ENCODE measurements at places on chromosomes 7 and 10.

- DNase-seq = no peak
Observed at GRCh38 chr10:124731551-124731950, 12.6 kb downstream of the FAM53B start.

GRCh38 chr7:138358850-138359341 lies 101.2 kb upstream of the TRIM24 start:
- DNase-seq = peak; percentile 0

- DNase-seq = no peak
Observed at GRCh38 chr7:142508251-142508650, 241.0 kb upstream of the PRSS1 start.

GRCh38 chr10:131081376-131081775 lies 230.1 kb downstream of the TCERG1L start:
- no peak for DNase-seq

DNA sequence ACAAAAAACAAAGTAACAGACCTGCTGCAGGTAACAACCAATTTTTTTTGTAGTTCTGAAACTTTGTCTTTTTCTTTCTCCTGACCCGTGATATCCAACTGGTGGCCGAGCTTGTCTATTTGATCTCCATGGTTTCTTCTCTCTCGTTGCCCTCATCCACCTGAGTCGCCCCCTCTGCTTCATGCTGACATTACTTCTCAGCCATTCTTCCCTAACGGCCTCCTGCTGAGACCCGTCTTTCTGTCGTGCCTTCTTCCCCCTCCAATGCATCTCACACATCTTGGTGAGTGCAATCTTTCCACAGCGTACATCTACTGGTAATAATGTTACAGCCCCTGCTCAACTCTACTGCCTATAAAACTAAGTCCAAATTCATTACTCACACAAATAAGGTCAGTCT lies 352.9 kb downstream of the RNLS start:
- DNase-seq = no peak

DNA sequence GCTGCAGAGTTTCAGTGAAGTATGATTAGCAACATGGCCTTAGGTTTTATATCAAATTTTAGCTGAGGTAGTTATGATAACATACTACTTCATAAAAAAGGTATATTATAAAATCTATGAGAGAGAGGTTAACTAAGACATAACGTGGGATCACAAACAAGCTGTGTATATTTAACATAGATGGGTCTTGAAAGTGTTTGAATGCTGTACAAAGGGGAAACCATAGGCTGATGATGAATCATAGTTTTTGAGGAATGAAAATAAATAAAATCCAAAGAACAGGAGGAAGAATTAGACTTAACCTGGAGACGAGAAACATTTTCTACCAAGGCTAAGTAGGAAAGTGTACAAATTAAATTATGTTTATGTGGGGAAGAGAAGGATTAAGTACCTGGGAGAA lies 119.0 kb downstream of the GNAI1 start:
- peak; percentile 41 for DNase-seq

- peak; percentile 28 for DNase-seq
Observed at GRCh38 chr7:129295015-129295423, 70.2 kb downstream of the AHCYL2 start.

GRCh38 chr7:129968592-129969383 lies 16.0 kb upstream of the UBE2H start:
- DNase-seq = no peak

DNA sequence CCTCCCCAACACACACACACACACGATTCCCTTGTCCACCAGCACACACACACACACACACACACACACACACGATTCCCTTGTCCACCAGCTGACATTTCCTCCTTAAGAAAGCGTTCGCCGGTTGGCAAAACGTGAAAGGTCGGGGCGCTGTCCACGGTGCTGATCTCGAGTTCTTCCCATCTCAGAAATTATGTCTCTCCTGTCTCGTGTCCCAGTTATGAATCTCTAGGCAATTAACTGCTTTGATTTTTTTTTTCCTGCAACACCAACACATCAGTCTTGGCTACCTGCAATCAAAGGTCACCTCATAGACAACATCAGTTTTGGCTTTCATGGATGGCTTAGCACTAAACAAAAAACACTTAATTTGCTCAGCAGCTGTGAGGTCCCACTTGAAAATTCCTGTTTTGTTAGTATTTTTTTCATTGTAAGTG lies 1.9 kb downstream of the INA start:
- peak; percentile 54 for DNase-seq

DNA sequence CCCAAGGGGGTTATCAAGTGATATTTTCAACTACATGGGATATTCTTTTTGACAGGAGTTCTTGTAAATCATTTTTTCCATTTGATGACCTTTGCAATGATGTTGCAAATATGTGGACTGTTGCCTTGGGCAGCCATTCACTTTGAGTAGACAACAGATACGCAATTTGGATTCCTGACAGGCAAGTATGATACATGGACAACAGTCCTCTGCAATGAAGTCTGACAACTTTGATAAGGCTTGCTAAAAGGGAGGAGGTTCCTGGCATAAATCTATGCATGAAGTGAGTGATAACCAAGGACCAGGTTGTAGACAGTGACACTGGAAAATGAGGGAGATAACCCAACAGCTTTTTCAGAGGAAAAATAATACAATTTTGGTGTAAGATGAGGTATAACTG lies 17.7 kb downstream of the LRRD1 start:
- no peak for DNase-seq

- no peak for DNase-seq
Observed at GRCh38 chr10:132132421-132132841, 54.3 kb upstream of the DPYSL4 start.

DNA sequence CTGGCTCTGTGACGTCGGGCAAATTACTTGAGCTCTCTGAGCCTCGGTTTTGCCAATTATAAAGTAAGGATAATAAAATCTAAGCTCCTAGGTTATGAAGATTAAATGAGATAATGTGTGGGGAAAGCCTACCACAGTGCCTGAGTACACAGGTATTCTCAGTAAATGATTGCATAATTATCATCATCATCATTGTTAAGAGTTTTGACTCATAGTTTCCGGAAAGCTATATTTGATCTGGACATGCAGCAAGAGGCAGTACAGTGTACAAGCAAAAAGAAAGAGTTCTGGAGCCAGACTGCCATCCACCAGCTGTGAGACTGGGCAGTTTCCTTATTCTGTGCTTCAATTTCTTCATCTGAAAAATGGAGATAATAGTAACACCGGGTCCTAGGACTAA lies 155.6 kb upstream of the YAE1 start:
- DNase-seq = no peak

GRCh38 chr7:54722026-54722425 lies 37.0 kb downstream of the SEC61G start:
- DNase-seq = no peak

DNA sequence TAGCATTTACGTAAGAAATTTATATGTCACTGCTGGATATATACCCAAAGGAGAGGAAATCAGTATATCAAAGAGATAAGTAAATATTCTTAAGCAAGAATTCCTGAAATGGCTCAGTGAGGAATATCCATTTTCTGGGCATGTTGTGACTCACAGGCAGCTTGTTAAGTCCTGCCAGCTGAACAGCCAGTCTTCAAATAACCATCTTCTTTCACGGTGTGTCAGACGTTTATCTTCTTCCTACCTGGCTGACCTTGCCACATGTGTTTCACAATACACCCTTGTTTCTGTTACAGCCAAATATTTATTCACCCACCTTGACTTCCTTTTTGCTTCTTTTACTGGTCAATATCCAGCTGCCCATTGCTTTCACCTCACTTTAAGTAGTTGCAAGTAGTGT lies 648.1 kb downstream of the ANKRD7 start:
- no peak for DNase-seq

DNA sequence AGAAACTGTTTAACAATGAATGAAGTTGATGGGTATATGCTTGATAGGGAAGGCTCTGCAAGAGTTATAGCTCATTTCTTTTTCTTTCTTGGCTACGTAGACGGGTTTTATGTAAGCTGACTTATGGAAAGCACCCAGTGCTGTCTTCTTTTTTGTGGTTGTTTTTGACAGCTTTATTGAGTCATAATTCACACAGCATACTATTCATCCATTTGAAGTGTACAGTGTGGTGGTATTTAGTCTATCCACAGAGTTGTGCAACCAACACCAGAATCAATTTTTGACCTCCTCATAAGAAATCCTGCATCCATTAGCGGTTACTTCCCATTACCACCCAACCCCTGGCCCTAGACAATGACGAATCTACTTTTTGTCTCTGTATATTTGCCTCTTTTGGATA lies 240.6 kb upstream of the KIAA1217 start:
- DNase-seq = no peak

DNA sequence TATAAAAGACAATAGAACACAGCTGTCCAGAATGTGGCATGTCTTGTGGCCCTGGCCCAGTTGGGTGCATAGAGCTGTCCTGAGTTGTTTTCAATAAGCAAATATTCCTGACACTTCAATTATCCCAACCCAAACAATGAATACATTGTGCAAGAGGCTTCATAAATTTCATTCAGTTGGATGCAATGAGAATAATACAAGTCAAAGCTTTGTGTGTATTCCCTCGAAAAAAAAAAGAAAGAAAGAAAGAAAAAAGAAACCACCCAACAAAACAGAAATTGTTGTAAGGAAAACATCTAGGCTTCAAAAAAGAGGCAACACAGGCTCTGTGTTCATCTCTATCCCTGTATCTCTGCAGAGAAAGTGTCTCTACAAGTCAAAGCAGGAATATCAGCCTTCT lies 138.7 kb upstream of the ADO start:
- DNase-seq = no peak

DNA sequence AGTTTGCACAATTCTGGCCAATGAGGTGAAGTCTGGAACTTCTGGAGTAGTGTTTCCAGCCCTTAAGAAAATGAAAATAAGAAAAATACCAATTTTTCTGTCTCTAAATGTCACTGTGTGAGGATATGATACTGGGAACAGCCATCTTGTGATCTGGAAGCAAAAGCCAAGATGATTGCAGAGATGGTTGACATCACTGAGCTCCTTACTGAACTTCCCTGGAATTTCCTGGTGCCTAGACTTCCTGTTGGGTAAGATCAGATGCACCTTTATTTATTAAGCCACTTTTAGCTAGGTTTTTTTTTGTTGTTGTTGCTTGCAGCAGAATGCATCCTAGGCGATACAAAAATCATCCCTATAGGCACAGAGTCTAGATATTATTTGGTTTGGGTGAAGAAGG lies 27.3 kb upstream of the INHBA start:
- peak; percentile 39 for DNase-seq

DNA sequence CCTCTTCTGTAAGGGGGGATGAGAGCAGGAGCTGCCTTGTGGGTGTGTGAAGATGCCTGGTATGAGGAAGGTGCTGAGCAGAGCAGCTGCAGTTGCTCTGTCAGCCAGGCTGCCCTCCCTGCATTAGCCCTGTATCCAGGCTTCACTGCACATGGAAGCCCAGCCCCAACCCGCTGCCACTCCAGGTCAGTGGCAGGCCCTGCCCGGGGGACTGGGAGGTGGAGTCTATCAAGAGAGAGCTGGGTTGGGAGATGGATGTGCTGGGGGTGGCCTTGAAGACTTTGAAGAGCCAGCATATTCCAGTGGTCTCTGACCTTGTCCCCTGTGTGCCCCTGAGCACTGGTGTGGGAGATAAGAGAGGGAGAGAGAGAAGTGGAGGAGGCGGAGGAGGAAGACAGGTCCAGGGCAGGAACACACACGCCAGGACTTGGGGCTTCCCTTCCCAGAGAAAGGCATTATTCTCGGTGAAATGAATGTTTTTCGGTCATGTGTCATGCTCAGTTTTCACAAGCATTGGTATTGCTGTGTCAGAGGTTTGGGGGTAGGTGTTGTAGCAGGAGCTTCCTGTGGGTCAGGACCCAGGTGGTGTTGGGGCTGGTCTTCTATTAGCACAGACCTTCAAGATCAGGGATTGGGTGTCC lies 2.6 kb downstream of the PPIF start:
- no peak for DNase-seq

GRCh38 chr7:39950473-39951225 lies 593 bp downstream of the CDK13 start:
- peak; percentile 61 for DNase-seq

DNA sequence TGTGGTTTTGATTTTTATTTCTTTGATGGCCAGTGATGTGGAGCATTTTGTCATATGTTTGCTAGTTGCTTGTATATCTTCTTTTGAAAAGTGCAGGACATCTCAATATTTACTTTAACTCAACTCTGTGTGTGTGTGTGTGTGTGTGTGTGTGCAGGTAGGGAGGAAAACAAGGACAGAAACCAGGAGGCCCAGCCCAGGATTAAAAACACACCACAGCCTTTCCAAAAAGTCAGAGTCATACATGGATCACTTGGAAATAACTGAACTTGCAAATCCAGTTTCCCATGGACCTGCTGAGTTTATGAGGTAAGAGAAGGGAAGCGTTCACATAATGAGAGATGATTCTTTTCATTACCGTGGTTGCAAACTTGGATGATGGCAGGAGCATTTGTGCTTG lies 189.9 kb upstream of the LYZL1 start:
- no peak for DNase-seq

DNA sequence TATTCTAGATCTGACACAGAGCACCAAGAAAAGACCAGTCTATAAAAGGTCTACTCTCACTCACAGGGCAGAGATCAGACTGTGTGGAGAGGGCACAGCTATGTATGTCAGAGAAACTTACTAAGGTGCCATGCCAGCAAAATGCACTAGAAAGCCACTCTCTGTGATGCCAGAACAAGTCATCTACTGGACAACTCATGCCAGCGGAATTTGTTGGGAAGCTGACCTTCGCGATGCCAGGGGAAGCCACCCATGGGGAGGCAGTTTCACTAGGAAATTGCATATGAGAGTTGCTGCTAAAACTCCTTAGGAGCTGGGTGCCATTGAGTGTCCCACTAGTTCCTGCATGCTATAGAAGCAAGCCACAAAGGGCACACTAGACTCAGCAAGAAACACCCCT lies 58.5 kb downstream of the MICU1 start:
- peak; percentile 59 for DNase-seq

DNA sequence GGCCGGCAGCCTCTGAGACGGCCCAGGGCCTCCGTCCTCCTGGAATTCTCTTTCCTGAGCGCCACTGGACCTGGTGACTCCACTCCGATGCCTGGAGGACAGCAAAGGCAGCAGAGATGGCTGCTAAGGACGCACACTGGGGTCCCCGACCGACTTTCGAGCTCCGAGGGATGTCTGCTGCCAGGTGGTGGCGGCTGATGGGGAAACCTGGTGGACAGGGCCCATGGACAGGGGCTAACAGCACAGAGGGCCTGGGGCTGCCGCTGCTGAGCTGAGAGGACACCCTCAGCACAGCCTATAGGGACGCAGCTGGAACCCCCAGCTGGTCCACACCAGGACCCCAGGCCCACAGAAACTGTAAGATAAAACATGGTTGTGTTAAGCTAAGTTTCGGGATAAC lies 366.3 kb downstream of the DNAJB6 start:
- no peak for DNase-seq

GRCh38 chr7:116851671-116852070 lies 10.7 kb upstream of the CAPZA2 start:
- DNase-seq = no peak

DNA sequence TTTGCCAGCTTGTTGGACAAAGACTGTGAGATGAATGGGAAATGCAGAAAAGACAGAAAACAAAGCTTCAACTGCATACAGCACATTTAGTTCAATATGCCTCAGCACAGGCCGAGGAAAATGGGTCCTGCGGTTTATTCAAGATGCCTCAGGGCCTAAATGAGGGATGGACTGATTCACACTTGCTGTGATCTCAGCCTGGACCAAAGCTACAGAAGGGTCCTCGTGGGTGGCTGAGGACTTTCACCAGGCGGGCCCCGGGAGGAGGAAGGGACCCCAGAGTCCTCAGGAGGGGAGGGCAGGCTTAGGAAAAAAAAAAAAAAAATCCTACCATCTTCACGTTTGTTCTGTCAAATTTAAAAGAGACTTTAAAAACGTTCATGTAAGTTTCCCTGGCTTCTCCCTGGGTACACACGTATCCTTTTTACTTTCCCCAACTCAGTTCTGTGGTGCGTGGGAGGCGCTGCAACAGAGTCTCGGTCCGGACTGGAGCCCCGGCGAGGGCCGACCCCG lies 624 bp upstream of the ZNF783 start:
- DNase-seq = peak; percentile 81
